NCI-H2081 (cell line): ENCODE measurements at places on chromosomes 7 and 10.

GRCh38 chr10:77305650-77306632 is 331.7 kb downstream of the KCNMA1 start:
- no peak for DNase-seq

DNA sequence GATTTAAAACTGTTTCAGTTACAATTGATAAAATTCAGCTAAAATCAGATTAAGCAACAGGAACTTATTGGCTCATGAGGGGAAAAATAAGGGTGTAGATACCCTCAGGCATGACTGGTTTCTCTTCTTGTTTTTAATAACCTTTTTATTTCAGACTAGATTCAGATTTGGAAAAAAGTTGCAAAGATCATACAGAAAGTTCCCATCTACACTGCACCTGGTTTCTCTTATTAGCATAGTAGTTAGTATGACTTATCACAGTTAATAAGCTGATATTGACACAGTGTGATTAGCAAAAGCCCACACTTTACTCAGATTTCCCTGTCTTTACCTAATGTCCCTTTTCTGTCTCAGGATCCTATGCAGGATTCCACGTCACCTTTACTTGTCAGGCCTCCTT is 53.3 kb downstream of the HTR5A start:
- no peak for DNase-seq

GRCh38 chr10:34168439-34168838 is 646.7 kb downstream of the PARD3 start:
- DNase-seq = no peak

- DNase-seq = peak; percentile 66
Observed at GRCh38 chr10:27240212-27241009, at the start of gene ACBD5. TSS of gene ACBD5 (minus strand) at chr10:27240797. CDS start at chr10:27240688, 109 bp downstream.

DNA sequence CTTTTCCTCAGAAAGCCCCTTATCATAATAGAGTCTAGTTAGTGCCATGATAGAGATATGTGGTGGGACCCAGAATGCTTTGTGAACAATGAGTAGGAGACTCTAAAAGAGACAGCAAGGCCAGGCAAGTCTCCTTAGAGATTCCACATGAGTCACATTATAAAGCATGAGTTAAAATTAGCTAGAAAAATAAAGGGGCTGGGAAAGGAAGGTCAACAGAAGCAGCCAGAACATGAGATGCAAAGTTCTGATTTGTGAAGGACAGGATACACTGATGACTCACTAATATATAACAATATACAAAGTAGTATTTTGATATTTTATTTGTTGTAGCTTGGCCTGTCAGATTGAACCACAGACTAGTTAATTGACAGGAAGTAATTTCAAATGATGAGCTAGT is 25.3 kb upstream of the SNX13 start:
- DNase-seq = no peak

DNA sequence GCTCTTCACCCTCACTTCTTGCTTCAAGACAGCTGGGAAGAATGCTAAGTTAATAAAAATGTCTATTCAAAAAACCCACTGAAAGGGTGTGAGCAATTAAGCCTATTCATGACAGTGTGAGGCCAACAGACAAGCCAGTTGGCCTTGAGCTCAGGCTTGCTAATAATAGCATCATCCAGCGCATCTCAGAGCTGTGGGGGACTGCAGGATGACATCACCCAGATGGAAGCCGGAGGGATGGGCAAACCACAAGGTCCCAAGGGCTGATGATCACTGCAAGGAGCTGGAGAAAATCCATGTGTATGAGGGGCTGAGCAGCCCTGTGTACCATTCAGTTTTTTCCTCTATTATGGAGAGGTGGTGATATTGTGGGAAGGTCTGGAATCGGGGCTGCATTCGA is 770.4 kb downstream of the TNS3 start:
- DNase-seq = no peak
